Karpas-422 (cell line): ENCODE measurements at places on chromosomes 7 and 10.
A peak's percentile ranks its signal among the peaks of the same experiment; 100 is the strongest.

DNA sequence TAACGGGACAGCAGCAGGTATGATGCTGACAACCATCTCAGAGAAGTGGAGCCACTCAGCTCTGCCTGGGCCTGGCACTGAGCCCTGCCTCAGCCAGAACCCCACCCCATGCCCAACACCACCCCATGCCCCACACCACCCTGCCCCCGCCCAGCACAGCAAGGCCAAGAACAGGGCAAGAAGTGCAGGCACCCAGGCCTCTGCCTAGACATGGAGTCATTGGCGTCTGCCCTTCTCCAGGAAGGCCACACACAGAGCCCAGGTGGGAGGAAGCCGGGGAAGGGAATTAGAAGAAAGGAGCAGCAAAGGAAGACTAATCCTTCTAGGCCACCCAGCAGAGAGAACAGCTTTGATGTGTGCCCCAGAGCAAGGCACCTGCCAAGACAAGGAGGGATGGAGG is 18.9 kb downstream of the CAMK2G start:
- peaks cover 10% of the 10 kb centered on the region; the same call in 1 of the 2 replicates for H3K36me3 ChIP-seq
- no peak for DNase-seq
- H3K27ac ChIP-seq = no peak overlapping the region
- no peak overlapping the region for H3K4me3 ChIP-seq

DNA sequence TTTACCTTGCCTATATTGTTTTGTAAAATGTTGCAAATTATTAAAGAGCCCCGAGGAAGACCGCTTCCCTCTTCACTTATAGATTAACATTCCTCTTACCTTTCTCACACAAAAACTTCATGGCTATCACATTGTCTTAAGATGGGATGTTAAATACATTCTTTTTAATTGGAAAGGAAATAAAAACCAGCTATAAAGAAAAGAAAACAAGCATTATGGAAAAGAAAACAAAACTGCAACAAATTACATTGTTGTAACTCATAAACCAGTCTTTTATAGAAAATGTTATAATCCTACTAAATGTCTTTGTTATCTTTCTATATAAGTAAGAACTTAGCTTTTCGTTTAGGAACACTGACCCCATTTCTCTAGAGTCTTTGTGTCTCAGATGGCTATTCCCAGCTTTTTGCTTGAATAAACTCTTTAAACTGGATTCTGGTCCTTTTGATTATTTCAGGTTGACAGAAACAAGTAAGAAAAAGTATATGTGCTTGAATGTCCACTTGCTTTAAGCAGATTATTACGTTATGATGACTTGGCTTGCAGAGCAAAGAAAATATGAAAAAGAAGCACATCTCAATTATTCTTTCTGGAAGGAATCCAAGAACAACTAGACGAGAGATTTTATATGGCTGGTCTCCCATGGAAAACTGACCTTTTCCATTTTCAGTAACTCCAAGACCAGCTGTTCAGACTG is 128.2 kb downstream of the AKR1D1 start:
- no peaks in the 10 kb centered on the region for H3K4me1 ChIP-seq
- no peak overlapping the region for H3K4me3 ChIP-seq
- no peak overlapping the region for H3K27ac ChIP-seq
- no peaks in the 10 kb centered on the region for H3K27me3 ChIP-seq
- no peaks in the 10 kb centered on the region for H3K36me3 ChIP-seq
- no peak for DNase-seq

DNA sequence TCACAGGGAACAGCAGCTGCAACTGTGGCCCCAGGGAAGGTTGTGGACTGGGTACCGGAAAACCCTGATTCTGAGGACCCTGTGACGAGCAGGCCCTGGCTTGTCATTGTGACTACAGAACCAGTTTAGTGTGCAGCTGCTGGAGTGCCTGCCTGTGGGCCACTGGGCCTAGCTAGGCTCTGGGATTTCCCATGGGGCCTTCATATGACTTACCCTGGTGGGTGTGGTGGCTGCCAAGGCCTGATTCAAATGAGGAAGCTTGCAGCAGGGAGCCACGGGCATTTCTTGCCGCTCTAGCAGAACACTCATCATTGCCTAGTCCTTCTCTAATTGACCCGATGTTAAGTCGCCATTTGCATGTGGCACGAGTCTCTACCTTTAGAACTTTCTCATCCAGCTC is 14.7 kb upstream of the CAMK2G start:
- H3K4me3 ChIP-seq = no peak overlapping the region
- H3K27me3 ChIP-seq = no peaks in the 10 kb centered on the region
- no peaks in the 10 kb centered on the region for H3K36me3 ChIP-seq
- peaks cover 8% of the 10 kb centered on the region for H3K4me1 ChIP-seq
- DNase-seq = peak; percentile 70

DNA sequence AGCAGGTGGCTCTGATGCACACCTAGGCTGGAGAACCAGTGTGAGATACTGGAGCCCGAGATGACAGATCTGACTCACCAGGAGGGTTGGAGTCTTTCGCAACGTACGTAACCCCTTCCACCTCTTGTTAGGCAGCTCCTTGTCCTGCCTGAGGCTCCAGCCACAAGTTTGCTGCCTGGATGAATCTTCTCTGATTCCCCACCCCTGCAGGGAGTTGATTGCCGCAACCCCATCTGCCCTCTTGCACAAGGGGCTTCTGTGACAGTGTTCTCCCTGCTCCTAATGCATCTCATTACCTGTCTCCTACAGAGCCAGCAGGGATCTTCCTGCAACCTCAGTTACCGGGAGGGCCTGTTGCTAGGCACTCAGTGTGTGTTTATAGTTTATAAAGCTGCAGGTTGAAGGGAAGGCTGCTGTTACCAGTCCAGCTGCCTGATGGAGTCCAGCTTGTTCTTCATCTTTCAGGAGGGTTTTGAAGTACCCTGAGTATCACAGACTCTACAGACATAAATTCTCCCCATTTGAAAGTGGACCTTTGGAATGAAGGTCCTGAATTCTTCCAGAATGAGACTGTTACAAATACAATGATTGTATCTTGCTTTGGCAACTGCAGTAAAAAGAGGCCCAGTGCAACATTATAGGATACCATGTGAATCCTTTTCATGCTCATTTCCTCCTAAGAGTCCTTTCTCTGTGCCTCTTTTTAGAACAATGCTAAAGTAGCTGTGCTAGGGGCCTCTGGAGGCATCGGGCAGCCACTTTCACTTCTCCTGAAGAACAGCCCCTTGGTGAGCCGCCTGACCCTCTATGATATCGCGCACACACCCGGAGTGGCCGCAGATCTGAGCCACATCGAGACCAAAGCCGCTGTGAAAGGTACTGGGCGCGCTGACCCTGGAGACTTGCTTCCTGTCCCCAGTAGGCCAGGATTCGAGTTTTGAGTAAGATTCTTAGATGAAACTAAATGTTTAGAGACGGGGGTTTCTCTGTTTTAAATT is 6.5 kb downstream of the MDH2 start:
- H3K27me3 ChIP-seq = no peaks in the 10 kb centered on the region
- H3K4me3 ChIP-seq = no peak overlapping the region
- H3K36me3 ChIP-seq = peaks cover 20% of the 10 kb centered on the region
- no peak for DNase-seq

GRCh38 chr10:105807935-105808587 is 1167.0 kb downstream of the SORCS3 start:
- H3K4me1 ChIP-seq = no peaks in the 10 kb centered on the region
- DNase-seq = no peak
- no peak overlapping the region for H3K27ac ChIP-seq
- no peak overlapping the region for H3K4me3 ChIP-seq
- no peaks in the 10 kb centered on the region for H3K36me3 ChIP-seq

DNA sequence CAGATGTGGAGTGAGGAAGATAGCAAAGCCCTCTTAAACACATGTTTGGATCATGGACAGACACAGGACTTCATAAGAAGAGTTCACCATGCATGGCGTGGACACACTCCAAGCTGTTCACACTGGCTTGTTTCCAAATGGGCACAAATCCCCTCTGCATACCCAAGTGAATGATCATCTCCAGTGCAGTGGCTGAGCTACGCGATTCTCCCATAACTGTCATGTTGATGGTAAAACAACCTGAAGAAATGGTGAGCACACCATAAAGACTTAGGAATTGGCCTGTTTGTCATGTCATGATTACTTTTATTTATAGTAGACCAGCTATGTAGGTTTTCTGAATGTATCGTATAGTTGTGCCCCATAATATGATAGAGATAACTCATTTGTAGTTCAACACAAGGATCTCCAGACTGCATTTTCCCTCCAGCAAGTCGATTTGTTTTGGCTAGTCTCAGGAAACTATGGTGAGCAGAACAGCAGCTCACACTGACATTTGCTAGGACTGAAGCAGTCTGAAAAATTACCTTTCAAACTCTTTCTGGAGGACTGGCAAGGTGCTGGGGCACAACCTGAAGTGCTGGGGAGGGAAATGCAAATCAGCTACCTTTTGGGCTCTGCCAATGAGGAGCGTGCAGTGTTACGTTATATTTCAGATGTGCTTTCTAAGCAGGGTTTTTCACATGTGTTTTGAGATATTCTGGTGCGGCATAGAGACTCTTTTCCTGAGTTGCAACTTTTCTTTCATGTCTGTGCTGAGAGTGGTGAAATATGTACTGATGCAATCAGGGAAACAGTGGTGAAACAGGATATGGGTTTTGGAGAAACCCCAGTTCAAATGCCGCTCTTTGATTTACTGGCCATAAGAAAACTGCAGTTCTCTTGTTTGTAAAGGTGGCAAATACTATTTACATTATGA is 629.6 kb upstream of the DPP6 start:
- DNase-seq = no peak
- no peaks in the 10 kb centered on the region for H3K27me3 ChIP-seq
- no peak overlapping the region for H3K27ac ChIP-seq

- H3K4me3 ChIP-seq = no peak overlapping the region
- H3K4me1 ChIP-seq = no peaks in the 10 kb centered on the region; the same call in 1 of the 2 replicates
- H3K27ac ChIP-seq = no peak overlapping the region
- DNase-seq = no peak
- no peaks in the 10 kb centered on the region for H3K27me3 ChIP-seq
Observed at GRCh38 chr7:25456467-25457171, 228.3 kb upstream of the NPVF start.

GRCh38 chr10:128642023-128642422 is 515.8 kb upstream of the MKI67 start:
- no peaks in the 10 kb centered on the region for H3K4me1 ChIP-seq
- H3K36me3 ChIP-seq = no peaks in the 10 kb centered on the region
- DNase-seq = no peak
- no peaks in the 10 kb centered on the region for H3K27me3 ChIP-seq
- H3K4me3 ChIP-seq = no peak overlapping the region
- no peak overlapping the region for H3K27ac ChIP-seq

- no peaks in the 10 kb centered on the region for H3K27me3 ChIP-seq
- no peak for DNase-seq
- no peaks in the 10 kb centered on the region for H3K36me3 ChIP-seq
Observed at GRCh38 chr7:298375-298702, 8.4 kb downstream of the FOXL3 start.

- H3K36me3 ChIP-seq = no peaks in the 10 kb centered on the region
- H3K4me1 ChIP-seq = no peaks in the 10 kb centered on the region
- no peak for DNase-seq
- H3K27me3 ChIP-seq = no peaks in the 10 kb centered on the region
- no peak within 1 kb of the TSS for H3K4me3 ChIP-seq
Observed at GRCh38 chr10:52313933-52314821, at the start of gene DKK1. TSS of gene DKK1 (plus strand) at chr10:52314281. CDS start at chr10:52314435, 154 bp downstream.

GRCh38 chr7:133358708-133359107 is 105.8 kb downstream of the EXOC4 start:
- H3K27ac ChIP-seq = no peak overlapping the region
- DNase-seq = no peak
- no peaks in the 10 kb centered on the region for H3K4me1 ChIP-seq
- H3K27me3 ChIP-seq = no peaks in the 10 kb centered on the region
- H3K36me3 ChIP-seq = no peaks in the 10 kb centered on the region

GRCh38 chr10:100009283-100009792 is 409 bp downstream of the DNMBP start:
- peak overlapping the region; percentile 95 for H3K4me3 ChIP-seq
- H3K4me1 ChIP-seq = peaks cover 46% of the 10 kb centered on the region
- DNase-seq = peak; percentile 59
- H3K36me3 ChIP-seq = no peaks in the 10 kb centered on the region

DNA sequence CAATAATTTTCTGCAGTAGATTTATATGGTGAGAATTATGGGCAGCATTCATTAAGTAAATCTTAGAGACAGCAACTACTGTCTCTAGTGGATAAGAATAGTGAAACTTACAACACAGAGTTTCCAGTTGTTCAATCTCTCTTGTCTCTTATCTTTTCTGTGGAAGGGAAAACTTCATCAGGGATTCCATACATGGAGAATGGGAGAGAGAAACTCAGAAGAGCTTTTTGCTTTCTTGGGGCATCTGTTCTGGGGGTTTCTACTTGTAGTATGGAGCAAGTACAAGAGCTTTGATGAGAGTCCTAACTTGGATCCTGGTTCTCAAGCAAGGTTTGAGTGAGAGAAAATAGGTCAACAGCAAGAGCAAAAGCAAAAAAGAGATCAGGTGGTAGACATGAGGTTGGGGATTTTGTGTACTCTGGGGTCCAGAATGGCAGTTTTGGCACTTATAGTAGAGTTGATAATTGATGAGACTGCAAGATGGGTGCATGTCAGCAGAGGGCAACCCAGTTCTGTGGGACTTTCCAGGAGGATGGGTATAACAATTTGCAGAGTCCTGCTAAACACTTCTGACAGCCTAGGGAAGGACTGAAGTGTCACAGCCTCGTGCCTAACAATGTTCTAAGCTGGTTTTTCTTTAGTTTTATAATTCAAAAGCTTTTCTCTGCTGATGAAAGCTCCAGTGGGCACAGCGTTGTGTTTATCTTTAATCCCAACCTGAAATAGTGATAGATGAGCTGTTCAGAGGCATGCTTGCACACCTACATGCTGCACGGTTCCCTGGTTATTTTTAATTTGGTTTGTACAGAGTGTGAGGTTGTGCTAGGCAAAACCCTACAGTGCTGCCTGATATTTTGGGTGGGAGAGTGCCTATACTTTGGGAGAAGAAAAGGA is 32.0 kb upstream of the STRIP2 start:
- peak; percentile 44 for DNase-seq
- H3K4me1 ChIP-seq = no peaks in the 10 kb centered on the region
- H3K4me3 ChIP-seq = no peak overlapping the region
- no peak overlapping the region for H3K27ac ChIP-seq
- H3K36me3 ChIP-seq = no peaks in the 10 kb centered on the region

DNA sequence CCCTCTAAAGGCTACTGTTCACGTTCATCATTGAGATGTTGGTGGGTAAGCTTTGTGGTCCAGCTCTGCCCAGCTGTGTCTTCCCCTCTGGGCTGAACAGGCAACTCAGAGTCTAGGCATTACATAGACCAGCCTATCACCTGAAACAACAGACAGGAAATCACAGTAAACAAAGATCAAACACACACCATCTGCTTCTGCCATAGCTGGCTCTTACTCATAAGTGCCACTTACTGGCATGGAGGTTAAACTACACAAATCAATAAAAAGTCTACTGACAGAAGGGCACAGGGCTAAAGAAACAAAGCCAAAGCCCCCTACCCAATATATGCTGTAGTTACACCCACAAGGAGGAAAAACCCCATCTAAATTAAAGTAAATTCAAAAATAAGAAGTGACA is 35.0 kb downstream of the SEPTIN14 start:
- no peak overlapping the region for H3K27ac ChIP-seq
- H3K4me1 ChIP-seq = no peaks in the 10 kb centered on the region
- H3K27me3 ChIP-seq = no peaks in the 10 kb centered on the region

- no peak overlapping the region for H3K27ac ChIP-seq
- DNase-seq = no peak
- no peaks in the 10 kb centered on the region for H3K27me3 ChIP-seq
- no peaks in the 10 kb centered on the region for H3K36me3 ChIP-seq
- no peak overlapping the region for H3K4me3 ChIP-seq
- H3K4me1 ChIP-seq = peaks cover 13% of the 10 kb centered on the region
Observed at GRCh38 chr10:13716081-13717071, 129.6 kb downstream of the PRPF18 start.

GRCh38 chr7:139054101-139054500 is 18.3 kb upstream of the ZC3HAV1L start:
- no peak overlapping the region for H3K27ac ChIP-seq
- no peaks in the 10 kb centered on the region for H3K4me1 ChIP-seq
- no peaks in the 10 kb centered on the region for H3K27me3 ChIP-seq
- H3K4me3 ChIP-seq = no peak overlapping the region
- H3K36me3 ChIP-seq = peaks cover 63% of the 10 kb centered on the region; the same call in 1 of the 2 replicates
